Frontal cortex (tissue), 4 donors: ENCODE measurements at places on chromosomes 5 and 9.

GRCh38 chr9:137800196-137801022, 77.2 kb upstream of the CACNA1B start:
- DNase-seq, result no peak

DNA sequence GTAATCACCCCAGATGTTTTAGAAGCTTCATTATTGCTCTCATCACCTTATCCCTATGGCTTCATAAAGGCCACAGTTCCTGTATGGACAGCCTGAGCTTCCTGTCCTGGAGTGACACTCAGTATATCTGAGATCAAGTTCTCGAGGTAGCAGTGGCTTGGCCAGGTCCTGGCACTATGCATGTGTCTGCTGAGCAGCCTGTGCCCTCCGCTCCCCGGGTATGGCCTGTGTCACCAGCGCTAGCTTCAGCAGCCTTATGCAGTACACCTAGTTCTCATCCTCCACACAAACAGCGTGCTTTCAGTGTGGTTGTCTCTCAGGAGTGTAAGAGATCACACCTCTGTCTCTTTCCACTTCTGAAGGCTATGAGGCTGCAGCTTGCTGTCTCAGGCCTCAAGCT, 514.7 kb downstream of the DIRAS2 start:
- no peak for DNase-seq

- DNase-seq, result no peak
Measured at GRCh38 chr5:107830750-107831149, 160.0 kb upstream of the EFNA5 start.

DNA sequence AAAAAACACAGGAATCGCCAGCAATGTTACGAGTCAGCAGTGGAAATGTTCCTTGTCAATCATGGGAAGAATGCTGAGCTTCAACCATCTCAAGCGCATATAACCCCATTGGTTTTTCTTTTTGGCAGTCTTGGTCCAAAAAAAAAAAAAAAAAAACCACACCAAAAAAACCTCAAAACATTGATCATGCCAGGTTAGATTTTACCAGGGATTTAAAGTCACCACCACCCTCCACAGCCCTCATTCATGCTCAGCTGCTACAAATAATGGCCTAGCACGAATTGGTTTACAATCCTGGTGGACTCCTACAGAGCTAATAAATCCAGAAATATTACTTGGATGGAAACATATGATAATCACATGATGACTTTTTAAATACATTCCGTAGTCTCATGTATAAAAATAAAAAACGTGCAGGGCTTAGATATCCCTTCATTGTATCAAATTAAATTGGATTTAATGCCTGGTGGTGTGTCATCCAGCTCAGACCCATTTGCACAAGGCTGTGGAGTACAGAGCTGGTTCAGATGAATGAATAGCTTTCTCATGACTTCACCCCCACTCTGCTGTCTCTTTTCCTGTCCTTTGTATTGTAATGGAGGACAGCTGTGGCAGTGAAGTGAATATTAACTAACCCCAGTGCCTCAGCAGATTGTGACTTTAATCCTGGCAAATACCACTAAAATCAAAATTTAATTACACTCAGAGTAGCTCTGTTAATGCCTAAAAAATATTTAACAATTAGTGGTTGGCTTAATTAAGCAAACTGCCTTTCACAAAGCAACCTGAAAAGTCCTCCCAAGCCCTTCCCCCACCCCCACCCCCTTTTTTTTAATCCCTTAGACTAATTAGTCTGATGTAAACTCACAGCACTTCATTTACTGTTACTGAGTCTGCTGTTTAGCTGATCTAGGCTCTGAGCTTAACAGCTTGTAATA, 626.5 kb upstream of the ZNF608 start:
- peak; percentile 12 for DNase-seq

GRCh38 chr5:72125941-72126620, 18.8 kb downstream of the MAP1B start:
- DNase-seq, result no peak

- DNase-seq, result no peak
Measured at GRCh38 chr9:87086221-87086818, 139.0 kb upstream of the GAS1 start.

DNA sequence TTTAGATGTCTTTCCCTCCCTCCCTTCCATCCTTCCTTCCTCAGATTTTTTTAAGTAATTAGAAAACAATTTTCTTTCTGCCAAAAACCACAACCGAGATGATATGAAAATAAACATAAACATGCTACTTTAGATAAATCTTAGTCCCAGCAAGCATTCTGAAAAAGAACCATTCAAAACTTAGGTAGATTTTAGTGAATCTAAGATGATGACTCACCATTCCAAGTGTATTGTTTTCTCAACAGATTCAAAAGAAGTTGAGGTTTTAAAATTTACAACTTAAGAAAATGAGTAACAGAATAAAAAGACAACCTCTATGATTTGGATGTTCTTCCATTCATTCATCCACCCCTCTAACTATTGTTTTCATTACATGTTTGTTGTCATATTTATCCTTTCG, 465.1 kb downstream of the PDE4D start:
- no peak for DNase-seq

DNA sequence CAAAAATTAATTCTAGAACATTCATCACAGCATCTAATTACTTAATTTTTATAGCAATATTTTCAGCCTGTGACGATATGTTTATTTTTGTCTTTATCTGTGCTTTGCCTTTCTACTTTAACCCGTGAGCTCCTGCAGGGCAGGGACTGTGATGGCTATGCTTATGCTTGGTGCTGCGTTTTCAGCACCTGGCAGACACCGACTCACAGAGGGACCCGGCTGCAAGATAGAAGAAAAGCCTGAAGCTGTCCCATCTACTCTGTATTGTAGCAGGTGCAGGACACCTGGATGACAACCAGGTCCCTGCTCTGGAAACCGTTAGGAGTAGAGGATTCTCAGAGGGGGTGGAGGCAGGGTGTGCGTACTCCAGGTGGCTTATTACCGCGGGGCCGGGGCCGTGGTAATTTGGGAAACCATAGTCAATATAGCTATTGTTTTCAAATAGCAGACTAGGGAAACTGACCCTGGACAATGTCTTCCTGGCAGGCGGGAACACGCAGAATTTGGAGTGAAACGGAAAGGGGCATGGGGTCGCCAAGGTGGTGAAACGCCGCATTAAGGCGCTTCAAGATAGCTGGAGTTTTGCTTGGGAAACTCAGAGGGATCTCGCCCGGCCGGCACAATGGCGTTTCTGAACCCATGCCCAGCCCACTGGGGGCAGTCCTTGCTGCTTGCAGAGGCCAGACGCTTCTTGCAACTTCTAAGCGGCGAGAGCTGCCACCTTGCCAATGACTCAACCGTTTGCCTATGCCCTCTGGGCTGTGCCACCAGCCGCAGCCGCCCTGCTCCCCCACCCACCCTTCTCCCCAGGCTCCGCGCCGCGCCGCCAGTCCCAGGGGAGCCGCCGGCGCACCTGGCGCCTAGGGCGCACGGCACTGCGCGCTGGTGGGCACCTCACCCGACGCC, 140.1 kb upstream of the PALM2AKAP2 start:
- DNase-seq, result peak; percentile 46

GRCh38 chr9:76691517-76692313, 72.5 kb upstream of the PCA3 start:
- DNase-seq, result no peak
